ENCODE measurements at places on chromosomes 5 and 9. TPM values are rescaled to one million over a fixed set of nuclear protein-coding genes. Genes with fewer than 3 reads are reported as not detected.
A peak's percentile ranks its signal among the peaks of the same experiment; 100 is the strongest.

CCNI2 gene
- 4.3 TPM for total RNA-seq

CD14 gene
- 0.43 TPM for total RNA-seq

AOPEP gene
- total RNA-seq = 8.9 TPM

DCTN4 gene
- 49.0 TPM for total RNA-seq

FGFR4 gene
- total RNA-seq = 1.5 TPM

DNA sequence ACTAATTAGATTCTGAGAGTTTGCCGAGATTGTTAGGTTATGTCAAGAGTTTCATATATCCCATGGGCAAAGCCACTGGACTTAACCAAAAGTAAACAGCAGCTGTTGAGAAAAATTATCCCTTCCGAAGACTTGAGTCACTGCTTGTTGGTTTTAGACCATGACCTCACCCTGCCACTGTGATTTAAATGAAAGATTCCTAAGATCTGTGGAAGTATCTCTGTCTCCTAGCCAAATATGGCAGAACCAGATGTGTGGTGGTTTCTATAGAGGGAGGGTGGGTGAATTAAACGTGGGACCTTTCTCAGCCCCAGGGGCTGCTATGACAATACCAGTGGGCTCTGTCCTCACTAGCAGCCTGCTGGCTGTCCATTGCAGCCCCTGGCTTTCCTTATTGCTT is 19.3 kb downstream of the DMRT3 start:
- no peak for DNase-seq

GRCh38 chr5:90912476-90912875 is 353.9 kb downstream of the ADGRV1 start:
- DNase-seq = no peak

DNA sequence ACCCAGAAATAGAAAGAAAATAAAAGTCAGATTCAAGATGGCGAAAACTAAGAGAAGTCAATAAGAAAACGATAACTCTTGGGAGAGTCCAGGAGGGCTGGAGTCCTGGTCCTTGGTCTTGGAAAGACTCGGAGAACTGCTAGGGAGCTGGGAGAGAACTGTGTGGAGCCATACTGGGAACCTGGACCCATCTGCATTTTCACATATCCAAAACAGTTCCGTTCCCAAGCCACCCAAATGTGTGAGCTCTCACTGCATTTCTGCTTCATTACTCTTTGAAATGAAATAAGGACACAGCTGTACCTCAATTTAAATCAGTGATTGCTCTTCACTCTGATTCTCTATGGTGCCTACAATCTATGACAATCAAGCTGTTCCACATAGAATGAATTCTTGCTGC is 68.1 kb upstream of the CER1 start:
- DNase-seq = no peak

DNA sequence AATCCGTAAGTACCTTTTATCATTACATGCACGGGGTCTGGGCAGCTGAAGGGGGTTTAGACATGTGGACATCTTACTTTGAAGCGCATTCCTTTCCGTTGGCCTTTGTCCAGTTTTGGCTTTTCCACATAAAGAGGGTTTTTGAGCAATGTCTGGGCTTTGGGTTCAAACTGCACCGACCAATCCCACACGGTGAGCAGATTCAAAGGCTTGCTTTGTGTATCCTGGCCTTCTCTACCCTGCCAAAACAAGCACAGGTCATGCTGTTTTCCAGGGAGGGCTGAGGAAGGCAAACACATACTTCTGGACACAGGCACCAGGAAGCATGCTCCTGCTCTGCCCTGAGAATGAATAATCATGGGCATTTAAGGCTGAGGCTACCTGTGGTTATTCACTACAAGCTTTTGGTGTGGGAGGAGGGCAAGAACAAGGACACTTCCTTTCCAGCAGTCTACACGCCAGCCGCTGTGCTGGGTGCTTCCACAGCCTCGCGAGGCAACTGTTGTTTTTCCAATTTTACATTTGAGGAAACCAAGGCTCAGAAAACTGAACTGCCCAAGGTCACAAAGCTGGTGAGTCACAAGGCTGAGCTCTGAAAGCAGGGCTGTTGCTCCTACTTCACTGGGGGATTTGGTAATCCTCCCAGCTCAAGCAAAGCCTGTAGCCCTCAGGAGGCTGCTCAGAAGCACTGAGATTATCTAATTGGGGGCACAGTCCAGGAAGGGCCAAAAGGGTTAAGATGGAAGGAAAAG is 59.8 kb upstream of the GOLPH3 start:
- no peak for DNase-seq

GRCh38 chr5:67416986-67417385 is 220.4 kb upstream of the CD180 start:
- DNase-seq = no peak

GRCh38 chr9:86807367-86807976 is 139.8 kb downstream of the GAS1 start:
- DNase-seq = no peak

DNA sequence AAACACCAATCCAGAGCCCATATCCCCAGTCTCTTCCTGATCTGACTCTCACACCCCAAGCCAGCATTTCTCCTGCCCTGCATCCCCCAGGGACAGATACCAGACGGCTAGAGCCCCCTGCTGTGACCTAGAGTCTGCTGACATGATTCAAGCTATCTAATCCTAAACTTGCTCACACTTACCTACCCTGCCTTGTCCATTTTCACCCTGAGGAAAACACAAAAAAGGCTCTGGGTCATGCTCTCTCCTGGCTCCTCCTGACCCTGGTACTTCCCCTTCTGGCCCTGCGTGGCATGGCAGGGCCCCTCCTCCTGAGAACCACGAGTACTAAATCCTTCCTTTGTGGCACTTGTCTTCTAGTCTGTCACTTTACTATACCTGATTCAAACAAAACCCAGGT is 2.8 kb upstream of the ARRDC1 start:
- no peak for DNase-seq

- no peak for DNase-seq
Measured at GRCh38 chr9:111161015-111161415, 122.7 kb upstream of the LPAR1 start.

DNA sequence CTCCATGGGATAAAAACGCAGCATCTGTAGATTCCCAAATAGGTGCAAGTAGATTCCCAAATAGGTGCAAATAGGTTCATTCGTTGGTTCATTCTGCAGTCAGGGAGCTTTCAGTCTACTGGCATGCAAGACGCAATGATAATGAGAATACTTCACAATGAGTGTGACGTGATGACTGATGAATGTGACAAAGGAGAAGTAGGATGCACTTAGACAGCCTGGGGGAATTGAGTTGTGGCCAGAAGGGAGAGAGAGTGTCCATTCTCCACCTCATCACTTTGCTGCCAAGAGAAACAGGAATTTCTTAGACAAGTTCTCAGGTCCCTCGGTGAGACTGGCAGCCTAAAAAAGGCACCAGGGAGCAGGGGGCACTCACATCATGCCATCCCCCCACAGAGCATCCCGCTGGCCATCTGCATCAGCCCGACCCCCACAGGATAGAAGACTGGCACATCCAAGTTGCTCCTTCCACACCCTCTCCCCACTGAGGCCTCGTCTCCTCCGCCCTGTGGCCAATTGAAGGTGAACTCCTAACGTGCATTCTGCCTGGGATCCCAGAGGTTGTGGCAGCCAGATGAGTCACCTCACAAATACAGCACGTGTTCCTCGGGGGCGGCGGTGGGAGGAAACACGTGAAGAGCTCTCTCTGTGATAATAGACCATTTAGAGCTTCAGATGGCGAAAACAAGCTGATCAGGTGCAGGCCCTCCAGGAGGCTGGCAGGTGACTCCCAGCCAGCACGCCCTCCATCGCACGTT is 19.9 kb upstream of the KCNIP1 start:
- DNase-seq = peak; percentile 21

DNA sequence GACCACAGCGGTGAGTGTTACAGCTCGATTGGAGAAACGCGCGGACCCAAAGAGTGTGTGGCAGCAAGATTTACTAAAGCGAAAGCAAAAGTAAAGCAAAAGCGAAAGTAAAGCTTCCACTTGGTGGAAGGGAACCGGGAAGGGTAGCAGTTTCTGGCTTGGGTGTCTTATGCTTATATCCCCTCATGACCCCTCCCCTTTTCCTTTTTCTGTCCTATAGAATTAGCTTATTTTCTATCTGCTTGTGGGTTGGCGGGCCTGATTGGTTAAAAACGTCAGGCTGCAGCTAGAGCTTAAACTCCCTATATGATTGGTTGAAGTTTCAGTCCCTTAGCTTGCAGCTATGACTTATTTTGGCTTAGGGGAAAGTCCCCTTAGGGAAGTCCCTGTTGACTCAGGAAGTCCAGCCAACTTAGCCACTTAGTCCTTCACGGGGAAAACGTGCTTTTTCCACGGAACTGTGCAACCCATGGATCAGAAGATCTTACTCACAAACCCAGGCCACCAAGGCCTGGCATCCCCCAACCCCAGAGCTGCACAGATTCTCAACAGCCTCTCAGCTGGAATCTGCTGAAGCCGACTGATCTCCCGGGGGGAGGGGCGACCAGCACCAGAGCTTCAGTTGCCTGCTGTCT is 114.2 kb upstream of the ADAMTS16 start:
- DNase-seq = peak; percentile 33

GRCh38 chr5:80620211-80620610 is 34.2 kb upstream of the MSH3 start:
- no peak for DNase-seq

DNA sequence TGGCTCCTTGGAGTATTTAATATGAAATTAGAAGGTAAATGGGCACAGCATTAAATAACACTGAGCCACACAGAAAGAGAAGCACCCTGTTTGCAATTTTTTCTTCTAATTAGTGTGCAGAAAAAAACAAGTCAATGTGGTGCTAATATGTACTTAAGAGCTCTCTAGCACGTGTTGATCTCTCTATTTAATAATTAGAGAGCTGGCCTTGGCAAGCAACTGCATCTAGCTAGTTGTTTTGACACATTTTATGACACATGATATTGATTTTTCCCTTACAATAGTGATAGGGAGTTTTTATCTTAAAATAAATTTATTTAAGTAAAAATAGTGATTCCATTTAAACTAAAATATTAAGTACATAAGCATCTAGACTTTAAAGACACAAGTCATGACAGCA is 54.5 kb upstream of the NUDT12 start:
- DNase-seq = no peak

DNA sequence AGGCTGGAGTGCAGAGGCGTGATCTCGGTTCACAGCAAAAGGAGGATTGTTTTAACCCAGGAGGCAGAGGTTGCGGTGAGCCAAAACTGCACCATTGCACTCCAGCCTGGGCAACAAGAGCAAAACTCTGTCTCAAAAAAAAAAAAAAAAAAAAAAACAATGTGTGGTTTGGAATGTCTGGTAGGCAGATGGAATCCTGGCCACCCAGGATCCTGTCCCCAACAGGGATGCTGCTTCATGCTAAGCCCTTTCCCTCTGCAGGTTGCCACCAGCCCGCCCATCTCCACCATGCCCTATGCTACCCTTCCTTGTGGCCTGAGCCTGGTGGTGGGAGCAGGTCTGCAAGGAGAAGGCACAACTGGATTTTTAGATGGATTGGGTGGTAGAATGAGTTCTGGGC is 129.7 kb upstream of the HAND1 start:
- DNase-seq = no peak

Measured in activated CD4-positive, alpha-beta T cell treated with anti-CD3 and anti-CD28 coated beads for 36 hours (primary cell).